ENCODE measurements at places on chromosomes 3 and 15.

DNA sequence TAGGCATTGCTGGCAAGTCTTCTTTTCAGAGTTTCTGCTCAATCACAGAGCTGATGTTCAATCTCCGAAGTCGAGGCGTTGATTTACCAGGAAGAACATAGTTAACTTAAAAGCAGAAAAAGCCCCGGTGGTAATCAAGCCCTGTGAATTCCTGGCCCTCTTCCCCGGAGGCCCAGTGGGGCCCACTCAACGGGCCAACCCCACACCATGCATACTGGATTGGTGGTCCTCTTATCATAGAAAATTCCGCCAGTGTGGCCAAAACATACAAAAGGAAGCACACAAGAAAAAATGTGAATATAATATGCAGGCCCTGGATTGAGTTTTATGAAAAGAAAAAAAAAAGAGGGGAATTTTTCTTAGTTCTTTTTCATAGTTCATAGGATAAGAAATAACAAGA is 873.0 kb upstream of the NR2F2 start:
- DNase-seq: no peak

DNA sequence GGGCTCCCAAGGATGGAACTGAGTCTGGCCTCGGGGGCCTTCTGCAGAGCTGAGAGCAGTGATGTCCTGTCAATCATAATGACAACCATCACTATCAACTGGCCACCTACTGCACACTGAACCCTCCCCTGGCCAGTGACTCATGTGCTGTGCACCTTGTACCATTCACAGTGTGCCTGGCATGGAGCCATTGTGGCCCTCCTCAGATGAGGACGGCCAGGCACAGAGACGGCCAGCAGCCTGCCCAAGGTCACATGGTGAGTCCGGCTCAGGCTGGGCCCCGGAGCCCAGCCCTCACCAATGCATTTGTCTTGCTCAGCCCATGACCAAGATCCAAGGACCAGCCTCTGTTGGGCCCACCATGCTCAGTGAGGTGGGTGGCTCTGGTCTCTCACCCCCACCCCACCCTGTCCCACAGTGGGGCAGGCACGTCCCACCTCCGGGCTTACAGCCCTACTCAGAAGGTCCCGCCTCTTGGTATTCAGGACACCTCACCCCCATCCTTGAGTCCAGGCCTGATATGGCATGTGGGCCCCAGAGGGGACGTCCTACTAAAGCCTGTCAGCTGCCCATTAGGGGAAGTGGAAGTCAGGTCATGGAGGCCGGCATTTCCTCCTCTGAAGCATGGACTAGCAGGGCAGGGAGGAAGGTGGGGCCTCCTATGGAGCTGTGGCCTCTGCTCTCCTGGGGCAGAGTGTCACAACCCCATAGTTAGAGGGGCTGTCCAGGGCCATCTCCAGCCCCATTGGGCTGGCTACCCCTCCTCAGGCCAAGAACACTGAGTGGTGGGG is 35.9 kb upstream of the TMEM115 start:
- DNase-seq: no peak

DNA sequence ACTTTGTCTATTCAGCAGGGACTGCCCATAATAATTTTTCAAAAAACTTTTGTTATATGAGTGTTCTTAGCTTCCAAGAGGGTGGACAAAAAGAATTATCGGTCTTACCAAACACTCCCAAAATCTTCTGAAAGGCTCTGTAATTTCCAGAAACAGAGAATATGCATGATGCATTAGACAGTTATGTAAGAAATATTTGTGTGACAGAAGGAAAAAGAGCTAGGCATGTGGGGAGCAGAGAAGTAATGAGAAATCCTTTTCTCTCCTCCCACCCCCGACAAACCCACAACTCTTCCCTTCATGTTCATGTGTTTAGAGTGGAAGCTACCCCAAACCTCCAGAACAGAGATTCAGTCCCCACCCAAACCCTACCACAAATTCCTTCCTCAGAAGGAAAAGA is 86.8 kb downstream of the MYO5A start:
- no peak for DNase-seq

DNA sequence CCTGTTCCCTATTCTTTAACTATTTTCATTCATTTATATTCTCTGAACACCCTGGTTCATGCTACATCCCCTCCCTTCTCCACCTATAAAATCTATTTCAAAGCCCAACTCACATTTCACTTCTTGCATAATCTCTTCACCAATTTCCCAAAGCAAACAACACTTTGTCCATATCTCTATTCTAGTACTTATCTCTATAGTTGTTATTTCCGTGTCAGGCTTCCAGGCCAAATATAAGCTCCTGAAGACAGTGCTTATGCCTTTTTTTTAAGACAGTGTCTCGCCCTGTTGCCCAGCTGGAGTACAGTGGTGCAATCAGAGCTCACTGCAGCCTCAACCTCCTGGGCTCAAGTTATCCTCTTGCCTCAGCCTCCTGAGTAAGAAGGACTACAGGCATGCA is 43.6 kb downstream of the DNAH12 start:
- DNase-seq: no peak

GRCh38 chr3:136667081-136667480 is 85.1 kb downstream of the STAG1 start:
- no peak for DNase-seq

DNA sequence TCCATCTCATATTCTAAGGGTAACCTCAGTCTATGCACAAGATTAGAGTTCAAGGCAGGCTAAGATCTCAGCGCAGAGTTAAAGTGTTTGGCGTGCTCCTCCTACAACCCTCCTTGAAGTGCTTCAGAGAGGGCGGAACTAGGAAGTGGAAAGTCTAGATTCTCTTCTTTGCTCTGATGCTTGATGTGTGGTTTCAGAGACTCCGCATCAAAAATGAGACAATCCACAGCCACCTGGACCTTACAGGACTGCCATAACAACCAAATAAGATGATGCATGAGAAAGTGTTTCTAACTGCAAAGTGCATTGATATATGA is 161.3 kb upstream of the ATP11B start:
- DNase-seq: no peak

- no peak for DNase-seq
Measured at GRCh38 chr3:171323938-171324536, 136.2 kb downstream of the TNIK start.

DNA sequence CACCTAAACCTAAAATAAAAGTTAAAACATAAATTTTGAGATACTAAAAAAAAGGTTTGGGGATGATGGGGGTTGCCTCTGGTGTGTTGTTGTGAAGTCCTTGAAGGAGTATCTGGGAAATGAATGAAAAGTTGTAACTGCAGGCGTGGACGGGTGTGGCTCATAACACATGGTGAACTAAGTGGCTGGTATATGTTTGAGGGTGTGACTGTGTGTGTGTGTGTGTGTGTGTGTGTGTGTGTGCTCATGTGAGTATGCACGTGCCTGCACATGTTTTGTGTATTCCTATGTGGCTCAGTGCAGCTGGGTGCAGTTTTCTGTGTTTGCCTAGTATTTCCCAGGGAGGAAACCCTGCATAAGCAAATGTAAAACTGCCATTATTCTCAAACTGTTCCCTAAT is 229.9 kb upstream of the TRIM42 start:
- DNase-seq: no peak

GRCh38 chr3:124584552-124585391 is 145.5 kb upstream of the UMPS start:
- DNase-seq: peak; percentile 30

GRCh38 chr3:152491922-152492321 is 223.2 kb downstream of the MBNL1 start:
- DNase-seq: no peak

DNA sequence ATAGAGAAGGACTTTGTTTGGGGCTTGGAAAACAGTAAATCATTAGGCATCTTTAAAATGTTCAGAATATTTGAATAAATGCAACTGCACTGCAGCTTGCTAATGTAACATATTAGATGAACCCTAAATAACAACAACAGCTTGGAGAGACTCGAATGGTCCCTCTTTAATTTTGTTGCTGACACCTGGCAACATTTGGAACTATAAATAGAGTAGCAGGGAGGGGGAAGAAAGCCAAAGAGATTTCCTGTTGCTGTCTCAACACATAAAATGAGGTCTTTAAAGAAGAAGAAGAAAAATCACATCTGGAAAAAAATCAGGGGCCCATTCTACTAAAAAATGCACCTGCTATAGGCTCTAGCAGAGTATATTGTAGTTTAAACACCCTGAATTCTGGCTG is 49.9 kb upstream of the DPPA4 start:
- no peak for DNase-seq

DNA sequence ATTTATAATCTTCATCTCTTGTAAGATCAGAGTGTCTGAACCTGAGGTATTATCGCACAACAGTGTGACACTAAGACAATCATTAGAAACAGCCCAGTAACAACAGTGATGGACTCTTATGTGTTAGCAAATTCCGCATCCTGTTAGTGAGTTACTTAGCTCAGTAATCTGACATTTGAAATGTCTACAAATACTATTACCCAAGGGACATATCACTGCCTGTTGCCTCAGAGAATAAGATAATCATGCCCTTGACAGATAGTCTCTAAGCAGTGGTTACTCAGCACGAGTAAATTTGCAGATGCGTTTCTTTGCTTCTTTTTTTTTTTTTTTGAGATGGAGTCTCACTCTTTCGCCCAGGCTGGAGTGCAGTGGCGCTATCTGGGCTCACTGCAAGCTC is 13.4 kb upstream of the RTP1 start:
- DNase-seq: no peak

DNA sequence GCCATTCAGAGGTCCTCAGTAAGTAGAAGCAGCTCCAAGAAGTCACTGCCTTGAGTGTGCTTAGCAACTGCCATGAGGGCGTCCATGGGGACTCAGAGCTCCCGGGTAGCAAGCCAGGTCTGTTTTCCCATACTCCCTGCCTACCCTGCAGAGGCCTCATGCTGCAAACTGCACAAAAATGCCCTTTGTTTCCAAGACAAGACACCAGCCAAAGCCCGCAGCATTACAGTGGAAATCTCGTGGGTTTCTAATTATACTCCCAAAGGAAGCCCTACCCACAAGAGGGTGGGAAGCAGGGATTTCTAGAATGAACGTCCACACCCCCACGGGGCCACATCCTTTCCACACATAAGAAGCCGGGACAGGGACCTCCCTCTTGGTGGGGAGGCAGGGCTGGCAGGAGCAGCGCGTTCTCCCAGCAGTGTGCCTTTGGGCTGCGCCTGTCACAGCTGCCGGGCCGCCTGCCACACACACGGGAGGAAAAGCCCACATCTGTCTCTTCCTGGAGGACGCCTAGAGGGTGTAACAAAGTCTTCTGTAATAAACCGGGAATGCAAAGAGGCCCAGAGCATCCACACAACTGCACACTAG is 31.1 kb downstream of the FAM174B start:
- DNase-seq: no peak

GRCh38 chr3:40914475-40914874 is 284.8 kb upstream of the CTNNB1 start:
- no peak for DNase-seq

GRCh38 chr3:151091685-151092345 is 6.4 kb downstream of the MED12L start:
- DNase-seq: no peak

DNA sequence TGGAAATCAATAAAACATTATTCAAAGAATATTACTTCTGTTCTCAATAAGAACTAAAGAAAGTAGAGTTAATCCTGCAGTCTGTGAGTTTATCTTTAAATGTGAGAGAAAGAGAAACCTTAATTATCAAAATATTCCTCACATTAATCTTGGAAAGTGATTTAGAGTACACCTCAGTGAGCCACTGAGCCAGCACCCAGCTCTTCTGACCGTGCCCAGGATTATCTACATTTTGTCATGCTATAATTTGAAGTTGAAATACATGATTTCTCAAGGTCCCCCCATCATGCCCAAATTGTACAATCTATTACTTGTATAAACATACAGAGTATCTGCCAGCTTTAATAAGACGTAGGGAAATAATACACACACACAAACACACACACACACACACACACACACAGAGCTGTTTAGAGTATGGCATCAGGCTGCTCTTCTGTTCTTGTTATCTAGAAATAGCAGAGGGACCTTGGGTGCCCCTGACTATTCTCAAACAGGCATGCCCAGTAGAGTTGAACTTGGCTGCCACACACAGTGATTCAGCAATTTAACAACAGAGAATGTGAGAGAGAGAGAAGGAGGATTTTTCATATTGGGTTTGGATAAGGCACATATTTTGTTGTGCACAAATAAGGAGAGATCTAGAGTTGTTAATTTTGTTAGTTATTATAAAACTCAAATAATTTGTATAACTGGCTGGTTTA is 74.4 kb downstream of the P2RY1 start:
- no peak for DNase-seq

- DNase-seq: no peak
Measured at GRCh38 chr3:73547427-73548248, 77.1 kb downstream of the PDZRN3 start.

- no peak for DNase-seq
Measured at GRCh38 chr3:87867001-87867400, 191.8 kb downstream of the CGGBP1 start.

DNA sequence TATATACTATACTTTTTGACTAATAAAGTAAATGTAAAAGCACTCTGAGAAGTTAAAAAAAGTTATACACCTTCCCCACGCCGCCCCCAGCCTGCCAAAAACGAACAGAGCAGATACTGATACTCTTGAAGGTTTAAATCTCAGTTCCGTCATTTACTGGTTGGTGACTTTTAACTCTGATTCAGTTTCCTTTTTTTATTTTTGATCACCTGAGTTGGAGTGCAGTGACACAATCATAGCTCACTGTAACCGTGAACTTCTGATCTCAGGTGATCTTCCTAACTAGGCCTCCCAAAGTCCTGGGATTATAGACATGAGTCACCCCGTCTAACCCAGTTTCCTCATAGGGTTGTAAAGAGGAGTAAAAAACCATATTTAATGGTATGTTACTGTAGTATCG is 3.3 kb upstream of the TIPIN start:
- DNase-seq: no peak

GRCh38 chr3:104696470-104696869 is 670.2 kb upstream of the ALCAM start:
- no peak for DNase-seq

DNA sequence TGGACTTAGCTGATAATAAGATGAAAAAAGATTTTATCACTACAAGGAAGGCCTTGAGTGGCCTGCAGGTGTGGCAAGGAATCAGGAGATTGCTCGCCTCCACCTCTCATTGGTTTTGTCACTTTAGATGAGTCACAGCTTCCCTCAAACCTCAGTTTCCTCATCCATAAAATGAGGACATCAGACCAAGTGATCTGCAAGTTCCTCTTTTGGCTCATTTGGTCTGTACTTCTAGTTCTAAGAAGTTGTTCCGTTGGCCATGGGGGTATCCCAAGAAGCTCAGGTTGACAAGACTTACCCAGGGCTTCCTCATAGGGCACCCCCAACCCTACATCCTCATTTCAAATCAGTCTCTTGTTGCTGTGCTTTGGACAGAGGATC is 254.1 kb downstream of the UACA start:
- no peak for DNase-seq

GRCh38 chr3:111851511-111851954 is 7.5 kb upstream of the PHLDB2 start:
- DNase-seq: no peak

DNA sequence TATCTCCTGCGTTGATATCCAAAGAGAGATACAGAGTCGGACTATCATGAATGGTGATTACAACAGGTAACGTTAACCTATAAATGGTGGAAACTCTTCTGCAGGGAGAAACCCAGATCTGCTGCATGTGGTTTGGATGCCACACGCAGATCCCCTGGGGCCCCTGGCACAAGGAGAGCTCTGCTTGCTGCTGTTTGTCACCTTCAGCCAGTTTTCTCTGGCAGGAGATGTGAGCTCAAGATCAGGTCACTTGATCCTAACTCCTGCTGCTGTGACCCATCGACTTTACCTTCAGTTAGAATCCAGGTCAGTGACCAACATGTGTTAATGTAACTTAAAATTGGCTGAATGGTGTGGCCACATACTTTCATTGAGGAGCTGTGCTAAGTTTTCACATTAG is 23.8 kb upstream of the GPR171 start:
- DNase-seq: no peak

GRCh38 chr3:184058029-184058428 is 5.2 kb downstream of the HTR3C start:
- no peak for DNase-seq
